D721Med (cell line): ENCODE measurements at places on chromosomes 6 and 20.

- DNase-seq: no peak
Observed at GRCh38 chr6:134706806-134707205, 243.1 kb downstream of the ALDH8A1 start.

DNA sequence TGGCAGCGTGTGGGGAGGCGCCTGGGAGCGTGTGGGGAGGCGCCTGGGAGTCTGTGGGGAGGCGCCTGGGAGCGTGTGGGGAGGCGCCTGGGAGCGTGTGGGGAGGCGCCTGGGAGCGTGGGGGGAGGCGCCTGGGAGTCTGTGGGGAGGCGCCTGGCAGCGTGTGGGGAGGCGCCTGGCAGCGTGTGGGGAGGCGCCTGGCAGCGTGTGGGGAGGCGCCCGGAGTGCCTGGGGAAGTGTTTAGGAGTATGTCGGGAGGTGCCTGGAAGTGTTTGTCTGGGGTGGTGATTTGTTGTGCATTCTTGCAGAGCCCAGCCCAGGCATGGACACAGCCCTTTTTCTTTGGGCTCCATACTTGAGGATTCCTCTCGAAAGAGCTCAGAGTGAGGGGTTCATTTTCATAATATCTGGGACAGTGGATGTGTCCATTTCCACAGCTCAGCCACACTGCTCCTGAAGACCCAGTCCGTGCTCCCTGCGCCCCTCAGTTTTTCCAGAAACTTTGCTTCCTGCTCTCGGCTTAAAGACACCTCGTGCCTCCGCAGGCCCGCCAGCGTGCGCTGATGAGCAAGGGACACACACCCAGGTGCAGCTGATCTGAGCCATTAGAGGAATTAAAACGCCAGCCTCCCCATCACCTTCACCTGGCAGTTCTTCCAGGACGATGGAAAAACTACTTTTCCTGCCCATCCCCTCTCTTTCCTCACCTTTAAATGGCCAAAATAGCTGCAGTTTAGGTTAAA is 172.2 kb upstream of the THBS2 start:
- DNase-seq: no peak

DNA sequence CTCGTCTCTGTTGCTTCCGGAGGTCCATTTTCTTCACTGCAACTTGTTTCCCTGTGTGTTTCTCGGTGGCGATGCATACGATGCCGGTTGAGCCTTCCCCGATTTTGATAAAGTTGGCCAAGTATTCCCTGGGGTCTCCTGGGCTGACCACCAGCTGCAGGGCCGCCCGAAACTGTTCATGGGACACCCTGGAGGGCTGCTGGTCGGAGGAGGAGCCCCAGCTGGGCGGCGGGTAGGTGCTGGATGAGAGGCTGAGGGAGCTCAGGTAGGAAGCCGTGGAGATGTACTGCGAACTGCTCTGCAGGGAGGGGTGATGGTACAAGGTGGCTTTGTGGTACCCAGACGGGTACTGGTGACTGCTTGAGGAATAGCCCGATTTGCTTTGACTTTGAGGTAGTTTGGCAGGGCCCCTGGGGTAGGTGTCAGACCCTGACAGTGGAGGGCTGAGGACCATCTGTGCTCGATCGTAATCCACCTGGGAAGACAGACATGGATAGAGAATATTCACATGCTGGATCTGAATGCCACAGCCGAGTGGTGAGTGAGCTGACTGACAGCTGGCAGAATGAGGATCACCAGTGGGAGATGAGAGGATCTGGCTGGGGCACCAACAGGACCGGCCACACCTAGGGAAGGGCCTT is 51.6 kb downstream of the LAMP5 start:
- DNase-seq: no peak

DNA sequence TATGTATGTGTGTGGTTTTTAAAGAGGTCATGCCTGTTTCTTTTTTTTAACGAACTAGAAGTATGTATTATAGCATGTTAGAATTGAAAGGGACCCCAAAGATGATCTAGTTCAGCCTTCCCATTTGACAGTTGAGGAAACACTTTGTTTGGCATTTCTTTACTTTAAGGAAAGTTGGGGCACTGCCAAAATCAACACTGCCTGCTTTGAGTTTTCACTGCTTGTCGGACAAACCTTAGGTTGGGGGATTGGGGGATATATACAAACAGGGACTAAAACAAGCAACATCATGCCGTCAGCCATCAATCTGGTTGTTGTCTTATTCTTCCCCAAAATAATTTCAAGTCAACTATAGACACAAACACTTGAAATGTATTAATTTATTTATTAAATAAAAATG is 14.1 kb upstream of the CALHM6 start:
- DNase-seq: no peak

DNA sequence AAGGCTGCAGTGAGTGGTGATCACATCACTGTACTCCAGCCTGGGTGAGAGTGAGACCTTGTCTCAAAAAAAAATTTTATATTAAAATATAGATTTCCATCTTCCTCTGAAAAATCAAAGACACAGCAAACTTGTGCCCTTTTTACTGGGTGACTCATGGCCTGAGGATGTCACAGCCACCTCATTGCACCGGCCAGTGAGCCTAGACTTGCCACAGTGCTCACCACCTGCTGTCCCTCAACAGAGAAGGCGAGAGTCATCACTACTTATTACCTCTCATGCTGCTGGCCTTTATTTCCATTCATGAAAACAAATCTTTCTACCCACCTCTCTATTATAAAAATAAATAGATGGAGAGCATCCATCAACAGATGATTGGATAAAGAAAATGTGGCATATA is 295.8 kb downstream of the PREX1 start:
- DNase-seq: no peak

GRCh38 chr20:3621111-3621510 is 42.1 kb downstream of the GFRA4 start:
- no peak for DNase-seq

GRCh38 chr6:45757443-45758130 is 258.1 kb downstream of the CLIC5 start:
- no peak for DNase-seq

GRCh38 chr6:137950581-137950980 is 83.5 kb downstream of the TNFAIP3 start:
- no peak for DNase-seq

DNA sequence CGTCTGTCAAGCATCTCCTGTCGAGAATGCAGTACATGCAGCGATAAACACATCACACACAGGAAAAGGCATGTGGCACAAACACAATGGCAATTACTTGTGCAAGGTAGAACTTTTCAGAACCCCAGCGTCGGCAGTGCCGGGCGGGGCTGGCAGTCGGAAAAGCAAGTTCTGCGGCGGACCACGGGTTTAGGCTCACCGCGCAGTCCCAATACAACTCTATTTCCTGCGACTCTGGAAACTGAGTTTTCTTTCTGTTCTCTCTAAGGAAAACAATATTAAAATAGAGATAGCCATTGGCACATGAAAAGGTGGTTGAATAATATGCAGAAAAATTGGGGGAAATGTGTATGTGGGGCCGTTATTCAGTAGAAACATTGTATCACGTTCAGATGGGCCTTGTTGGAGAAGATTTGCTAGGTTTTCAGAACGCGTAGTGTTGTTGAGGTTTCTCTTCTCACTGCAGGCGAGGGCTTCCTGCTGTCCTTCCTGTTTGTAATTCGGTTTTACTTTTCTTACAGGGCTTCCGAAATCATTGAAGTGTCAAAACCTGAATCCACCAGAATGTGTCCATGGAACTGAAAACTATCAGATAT is 369.5 kb downstream of the THBS2 start:
- no peak for DNase-seq

GRCh38 chr20:34530342-34530741 is 14.1 kb downstream of the DYNLRB1 start:
- no peak for DNase-seq

DNA sequence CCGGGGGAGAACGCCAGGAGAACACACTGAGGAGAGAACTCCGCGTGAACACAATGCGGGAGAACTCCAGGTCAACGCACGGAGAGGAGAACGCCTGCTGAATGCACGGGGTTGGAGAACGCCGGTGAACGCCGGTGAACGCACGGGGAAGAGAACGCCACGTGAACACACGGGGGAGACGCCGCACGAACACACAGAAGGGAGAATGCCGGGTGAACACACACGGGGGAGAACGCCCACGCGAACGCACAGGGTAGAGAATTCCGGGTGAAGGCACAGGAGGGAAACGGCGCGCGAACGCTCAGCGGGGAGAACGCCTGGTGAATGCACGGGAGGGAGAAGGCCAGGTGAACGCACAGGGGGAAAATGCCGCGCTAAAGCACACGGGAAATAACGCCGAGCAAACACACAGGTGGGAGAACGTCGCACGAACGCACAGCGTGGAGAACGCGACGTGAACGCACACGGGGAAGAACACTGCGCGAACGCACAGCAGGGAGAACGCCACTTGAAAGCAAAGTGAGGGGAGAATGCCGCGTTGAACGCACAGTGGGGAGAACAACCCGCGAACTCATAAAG is 56.1 kb downstream of the RNASET2 start:
- no peak for DNase-seq

GRCh38 chr6:56961151-56961550 is 6.2 kb downstream of the BEND6 start:
- DNase-seq: no peak

- no peak for DNase-seq
Observed at GRCh38 chr6:118469468-118469867, 78.6 kb upstream of the PLN start.

GRCh38 chr20:10553326-10553984 is 118.3 kb downstream of the SLX4IP start:
- DNase-seq: no peak

DNA sequence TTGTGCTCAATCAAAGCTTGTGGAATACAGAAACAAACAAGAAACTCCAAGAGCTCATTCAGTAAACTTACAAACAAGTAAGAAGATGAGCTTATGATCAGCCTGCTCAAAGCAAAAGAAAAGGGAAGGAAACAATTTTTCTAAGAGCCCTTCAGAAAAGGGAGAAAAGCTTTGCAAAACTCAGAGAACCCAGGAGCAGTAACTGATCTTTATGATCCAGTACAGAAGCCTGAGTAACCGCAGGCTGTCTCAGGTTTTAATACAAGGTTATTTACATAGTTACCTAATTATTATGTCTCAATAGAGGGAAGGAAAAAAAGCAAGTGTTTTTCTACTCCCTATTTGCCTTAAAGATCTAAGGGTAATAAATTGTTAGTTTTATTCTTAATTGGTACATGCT is 226.5 kb downstream of the MAFB start:
- no peak for DNase-seq

DNA sequence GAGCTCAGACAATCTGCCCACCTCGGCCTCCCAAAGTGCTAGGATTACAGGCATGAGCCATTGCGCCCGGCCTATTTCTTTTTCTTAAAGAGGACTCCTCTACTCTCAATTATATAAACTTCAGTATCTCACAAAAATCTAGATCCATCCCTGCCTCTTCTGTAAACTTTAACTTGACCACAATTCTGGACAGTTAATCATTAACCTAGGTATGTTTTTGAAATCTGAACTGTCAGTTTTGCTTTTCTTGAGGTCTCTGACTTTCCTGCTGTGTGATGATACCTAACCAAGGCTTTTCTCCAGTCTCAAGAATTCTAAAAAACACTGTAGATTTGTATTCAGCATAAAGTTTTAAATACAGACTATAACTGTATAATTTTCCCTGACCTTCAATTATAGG is 388.2 kb upstream of the SYNCRIP start:
- DNase-seq: no peak

- no peak for DNase-seq
Observed at GRCh38 chr6:136820561-136820960, 1.8 kb upstream of the PEX7 start.

- DNase-seq: no peak
Observed at GRCh38 chr6:38502423-38502822, 137.3 kb downstream of the BTBD9 start.

GRCh38 chr6:52815167-52816092 is 11.8 kb upstream of the GSTA1 start:
- DNase-seq: peak; percentile 38

DNA sequence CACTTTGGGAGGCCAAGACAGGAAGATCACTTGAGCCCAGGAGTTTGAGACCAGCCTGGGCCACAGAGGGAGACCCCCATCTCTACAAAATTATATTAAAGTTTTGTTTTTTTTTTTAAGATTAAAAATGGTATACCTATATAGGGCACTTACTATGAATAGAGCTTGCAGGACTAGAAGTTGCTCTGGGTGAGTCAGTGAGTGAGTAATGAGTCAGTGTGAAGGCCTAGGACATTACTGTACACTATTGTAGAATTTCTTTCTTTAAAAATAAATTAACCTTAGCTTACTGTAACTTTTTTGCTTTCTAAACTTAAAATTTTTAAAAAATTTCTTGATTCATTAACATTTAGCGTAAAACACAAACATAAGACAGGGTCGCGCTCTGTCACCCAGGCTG is 29.7 kb downstream of the STK35 start:
- DNase-seq: no peak

DNA sequence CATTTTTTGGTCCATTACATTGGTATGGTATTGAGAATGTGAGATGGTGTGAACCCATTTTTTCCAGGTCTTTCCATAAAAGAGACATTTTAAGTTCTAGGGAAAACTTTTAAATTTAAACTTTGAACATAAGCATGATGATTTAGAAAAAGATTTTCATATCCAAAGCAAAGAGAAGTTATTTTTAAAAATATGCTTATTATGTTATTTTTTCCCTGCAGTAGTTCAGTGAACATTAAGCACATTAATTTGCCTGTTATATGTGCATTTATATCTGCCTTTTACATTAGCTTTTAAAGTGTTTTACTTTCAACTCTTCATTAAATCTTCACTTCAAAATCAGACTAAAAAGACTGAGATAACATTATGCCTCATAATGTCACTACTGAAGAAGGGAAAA is 116.7 kb downstream of the AHI1 start:
- DNase-seq: no peak

- no peak for DNase-seq
Observed at GRCh38 chr6:147642458-147642857, 134.0 kb downstream of the SAMD5 start.

DNA sequence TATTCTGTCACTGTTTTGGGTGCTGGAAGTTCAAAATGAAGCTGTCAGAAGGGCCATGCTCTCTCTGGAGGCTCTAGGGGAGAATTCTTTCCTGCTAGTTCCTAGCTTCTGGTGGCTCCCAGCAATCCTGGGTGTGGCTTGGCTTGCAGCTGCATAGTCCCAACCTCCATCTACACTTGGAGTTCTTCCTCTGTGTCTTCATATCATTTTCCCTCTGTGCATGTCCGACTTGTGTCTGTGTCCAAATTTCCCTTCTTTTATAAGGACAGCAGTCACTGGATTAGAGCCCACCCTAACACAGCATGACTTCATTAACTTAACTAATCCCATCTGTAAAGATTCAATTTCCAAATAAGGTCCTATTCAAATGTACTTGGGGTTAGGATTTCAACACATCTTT is 23.3 kb upstream of the ENPP1 start:
- DNase-seq: no peak
